Aorta (tissue), 5 donors: ENCODE measurements at places on chromosomes 7 and 10. TPM values are rescaled to one million over a fixed set of nuclear protein-coding genes. Genes with fewer than 3 reads are reported as not detected.

SOSTDC1 gene
- total RNA-seq, result not detected

C10orf62 gene
- 0.29 TPM for total RNA-seq

GRCh38 chr7:132654150-132654549, 77.9 kb upstream of the PLXNA4 start:
- no peak overlapping the region for H3K4me3 ChIP-seq
- no peaks in the 10 kb centered on the region for H3K36me3 ChIP-seq
- no peaks in the 10 kb centered on the region for H3K27me3 ChIP-seq

- no peak overlapping the region for H3K4me3 ChIP-seq
- no peak overlapping the region for H3K27ac ChIP-seq
- H3K27me3 ChIP-seq, result no peaks in the 10 kb centered on the region
Observed at GRCh38 chr7:27606270-27607209, 56.1 kb downstream of the HIBADH start.

- H3K36me3 ChIP-seq, result no peaks in the 10 kb centered on the region
- no peak overlapping the region for H3K27ac ChIP-seq
- H3K4me3 ChIP-seq, result no peak overlapping the region
- no peaks in the 10 kb centered on the region for H3K27me3 ChIP-seq
- no peaks in the 10 kb centered on the region for H3K4me1 ChIP-seq
- DNase-seq, result no peak
Observed at GRCh38 chr10:31660300-31660699, 268.3 kb downstream of the ARHGAP12 start.

GRCh38 chr10:93758891-93759410, 1.2 kb downstream of the LGI1 start:
- H3K27me3 ChIP-seq, result no peaks in the 10 kb centered on the region
- DNase-seq, result no peak
- H3K4me3 ChIP-seq, result peak overlapping the region; percentile 55
- no peaks in the 10 kb centered on the region for H3K36me3 ChIP-seq
- peak overlapping the region; percentile 8 for H3K27ac ChIP-seq
